ENCODE measurements at places on chromosomes 16 and 17.

DNA sequence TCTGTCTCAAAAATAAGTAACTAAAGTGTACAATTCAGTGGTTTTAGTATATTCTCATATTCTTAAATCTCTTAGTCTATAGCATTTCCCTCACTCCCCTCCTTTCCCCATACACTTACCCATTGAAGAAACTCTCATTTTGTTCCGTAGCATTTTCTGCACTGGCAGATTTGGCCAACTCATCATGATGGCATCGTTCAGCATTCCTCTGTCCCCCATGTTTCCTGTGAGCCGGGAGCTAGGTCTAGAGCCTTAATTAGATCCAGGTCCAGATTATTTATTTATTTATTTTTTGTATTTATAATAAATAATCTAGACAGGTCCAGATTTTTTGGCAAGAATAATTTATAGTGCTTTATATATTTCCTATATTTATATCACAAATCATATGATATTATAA is 31.0 kb downstream of the HEATR3 start:
- DNase-seq: no peak

GRCh38 chr17:4940555-4941318 is 669 bp downstream of the RNF167 start:
- no peak for DNase-seq

DNA sequence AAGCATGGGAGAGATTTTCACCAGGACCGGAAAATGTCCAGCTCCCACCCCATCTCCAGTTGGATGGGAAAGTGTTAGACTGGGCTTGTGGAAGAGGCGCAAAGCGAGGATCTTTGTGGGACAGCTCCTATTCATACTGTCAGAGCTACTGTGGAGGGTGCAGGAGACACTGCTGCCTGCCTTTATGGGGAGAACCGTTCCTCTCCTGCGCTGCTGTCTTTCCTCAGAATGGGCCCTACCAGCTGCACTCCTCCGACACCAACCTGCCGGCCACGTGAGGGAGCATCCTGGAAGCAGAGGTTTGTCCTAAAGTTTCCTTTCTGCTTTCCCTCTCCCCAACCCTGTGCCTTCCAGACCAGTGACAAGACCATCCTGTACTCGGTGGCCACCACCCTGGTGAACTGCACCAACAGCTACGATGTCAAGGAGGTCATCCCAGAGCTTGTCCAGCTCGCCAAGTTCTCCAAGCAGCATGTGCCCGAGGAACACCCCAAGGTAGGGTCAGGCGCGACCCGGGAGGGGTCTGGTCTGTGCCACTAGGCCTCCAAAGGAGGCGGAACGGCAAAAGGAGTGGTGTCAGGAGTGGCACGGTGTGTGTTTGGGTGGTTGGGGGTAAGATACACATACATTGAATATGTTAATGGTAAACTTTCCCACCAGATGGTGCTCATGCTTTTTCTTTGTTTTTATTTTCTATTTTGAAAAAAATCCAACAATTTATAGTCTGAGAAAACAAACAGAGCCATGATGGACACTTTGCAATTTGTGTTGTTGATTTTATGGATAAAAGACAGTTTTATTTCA is 23.0 kb downstream of the SLC35G3 start:
- DNase-seq: no peak

- no peak for DNase-seq
Measured at GRCh38 chr16:18803569-18804462, 2.5 kb upstream of the ARL6IP1 start.

DNA sequence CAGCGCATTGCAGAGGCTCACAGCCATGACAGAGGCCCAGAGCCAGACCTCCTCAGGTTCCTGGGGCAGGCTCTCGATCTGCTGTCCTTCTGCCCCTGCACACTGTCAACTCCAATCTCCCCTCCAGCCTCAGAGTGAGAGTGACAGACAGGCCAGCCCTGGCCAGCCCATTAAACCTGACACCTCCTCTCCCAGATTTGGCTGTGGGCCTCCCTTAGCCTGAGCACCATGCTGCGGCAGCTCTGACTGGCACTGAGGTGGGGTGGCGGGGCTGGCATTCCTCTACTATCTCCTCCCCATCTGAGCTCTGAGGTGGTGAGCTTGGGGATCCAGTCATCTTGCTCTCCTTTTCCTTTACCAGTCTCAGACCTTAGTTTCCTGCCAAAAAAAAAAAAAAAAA is 15.5 kb upstream of the C1QL1 start:
- no peak for DNase-seq

DNA sequence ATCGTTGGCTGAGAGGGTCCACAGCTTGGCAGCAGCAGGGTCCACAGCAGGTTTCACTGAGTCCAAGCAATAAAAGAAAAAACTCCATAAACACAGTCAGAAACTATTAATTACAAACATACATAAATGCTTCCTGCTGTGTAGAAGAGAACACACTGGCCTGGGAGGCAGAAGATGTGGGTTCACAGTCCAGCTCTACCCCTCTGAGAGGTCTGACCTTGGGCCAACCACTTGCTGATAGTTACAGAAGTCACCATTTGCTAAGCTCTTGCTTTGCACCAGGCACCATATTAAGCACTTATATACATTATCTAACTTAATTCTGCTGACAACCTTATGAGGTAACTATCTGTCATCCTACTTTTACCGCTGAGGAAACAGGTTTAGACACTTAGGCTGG is 14.7 kb downstream of the CIAPIN1 start:
- DNase-seq: no peak

DNA sequence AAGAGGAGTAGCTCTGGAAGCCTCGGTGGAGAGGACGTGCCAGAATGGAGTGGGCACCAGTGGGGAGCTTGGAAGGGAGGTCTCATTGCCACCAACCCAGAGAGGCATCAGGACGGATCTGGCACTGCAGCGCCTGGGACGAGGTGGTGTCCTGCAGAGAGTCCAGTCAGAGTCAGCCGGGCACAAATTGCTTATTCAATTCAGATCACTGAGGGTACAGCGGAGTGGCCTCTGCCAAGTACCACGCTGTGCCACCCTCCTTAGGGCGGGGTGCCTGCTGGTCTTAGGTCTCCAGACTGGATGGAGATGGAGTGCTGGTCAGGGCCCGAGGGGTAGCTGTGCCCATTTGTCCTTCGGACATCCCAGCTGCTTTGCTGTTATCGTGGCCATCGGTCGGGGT is 18.9 kb upstream of the SPPL2C start:
- DNase-seq: no peak

- no peak for DNase-seq
Measured at GRCh38 chr17:75061618-75062017, 14.6 kb downstream of the KCTD2 start.

- peak; percentile 18 for DNase-seq
Measured at GRCh38 chr17:58084317-58084981, 1.2 kb downstream of the DYNLL2 start.
